Stimulated activated CD8-positive, alpha-beta memory T cell treated with anti-CD3 and anti-CD28 coated beads, Interleukin-7, amount 100 ng/mL, for 24 hours (primary cell): ENCODE measurements at places on chromosomes 2 and 18.

DNA sequence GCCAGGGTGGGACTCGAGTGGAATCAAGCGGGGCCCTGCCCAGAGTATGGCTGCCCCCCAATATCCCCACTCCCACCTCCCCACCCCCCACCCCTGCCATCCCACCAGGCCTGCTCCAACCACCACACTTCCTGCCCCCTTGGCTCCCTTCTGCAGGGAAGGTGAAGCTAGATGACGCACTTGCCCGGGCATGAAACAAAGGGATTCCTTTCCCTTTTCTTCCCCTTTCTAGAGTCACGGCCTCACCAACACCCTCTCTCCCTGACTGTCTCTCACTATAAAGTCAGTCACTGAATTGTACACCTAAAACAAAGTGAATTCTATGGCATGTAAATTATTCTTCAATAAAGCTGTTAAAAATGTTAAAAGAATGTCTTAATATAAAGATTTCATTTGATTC lies 16.0 kb downstream of the ZBTB7C start:
- DNase-seq: no peak

- DNase-seq: no peak
These were observed 56.7 kb upstream of the STON1 start for GRCh38 chr2:48473271-48473670.

- DNase-seq: no peak
These were observed 9.2 kb upstream of the GALNT3 start for GRCh38 chr2:165803123-165803760.

GRCh38 chr2:142973160-142973821 lies 95.8 kb downstream of the KYNU start:
- no peak for DNase-seq

GRCh38 chr2:50765590-50765989 lies 266.3 kb downstream of the NRXN1 start:
- no peak for DNase-seq

GRCh38 chr2:210527286-210527685 lies 29.1 kb upstream of the CPS1 start:
- no peak for DNase-seq
